ENCODE measurements at places on chromosomes 4 and X.

DNA sequence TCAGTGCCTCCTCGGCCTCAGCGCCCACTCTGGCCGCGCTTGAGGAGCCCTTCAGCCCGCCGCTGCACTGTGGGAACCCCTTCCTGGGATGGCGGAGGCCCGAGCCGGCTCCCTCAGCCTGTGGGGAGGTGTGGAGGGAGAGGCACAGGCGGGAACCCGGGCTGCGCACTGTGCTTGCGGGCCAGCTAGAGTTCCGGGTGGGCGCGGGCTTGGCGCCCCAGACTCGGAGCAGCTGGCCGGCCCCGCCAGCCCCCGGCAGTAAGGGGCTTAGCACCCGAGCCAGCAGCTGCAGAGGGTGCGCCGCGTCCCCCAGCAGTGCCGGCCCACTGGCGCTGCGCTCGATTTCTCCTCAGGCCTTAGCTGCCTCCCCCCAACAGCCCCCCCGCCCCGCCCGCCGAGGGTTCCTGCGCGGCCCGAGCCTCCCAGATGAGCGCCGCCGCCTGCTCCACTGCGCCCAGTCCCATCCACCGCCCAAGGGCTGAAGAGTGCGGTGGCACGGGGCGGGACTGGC lies 1137.0 kb downstream of the PCDH18 start:
- no peak for DNase-seq

DNA sequence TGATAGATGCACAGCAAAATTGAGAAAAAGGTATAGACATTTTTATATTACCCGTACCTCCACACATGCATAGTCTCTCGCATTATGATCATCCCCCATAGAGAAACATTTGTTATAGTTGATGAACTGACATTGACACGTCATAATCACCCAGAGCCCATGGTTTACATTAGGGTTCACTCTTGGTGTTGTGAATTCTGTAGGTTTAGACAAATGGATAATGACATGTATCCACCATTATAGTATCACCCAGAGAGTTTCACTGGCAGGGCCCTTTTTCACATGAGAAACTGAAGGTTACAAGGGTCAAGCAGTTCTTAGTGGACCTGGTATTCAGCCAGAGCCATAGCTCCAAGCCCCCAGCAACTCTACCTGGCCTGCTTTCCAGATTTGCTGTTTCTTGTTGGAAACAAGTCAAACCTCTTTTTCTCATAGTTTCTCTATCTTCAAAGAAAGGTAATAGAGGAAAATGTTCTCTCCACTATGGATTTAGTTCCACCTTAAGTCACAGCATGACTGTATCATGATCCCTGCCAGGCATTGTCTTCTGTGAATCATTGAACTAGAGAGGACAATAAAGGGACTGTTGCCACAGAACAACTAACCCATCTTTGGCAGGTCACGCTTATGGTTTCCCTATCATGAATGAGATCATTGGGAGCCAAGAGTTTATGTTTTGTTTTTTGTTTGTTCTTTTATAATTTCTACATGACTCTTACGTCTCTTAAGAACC lies 64.0 kb downstream of the HHIP start:
- DNase-seq, result no peak

GRCh38 chr4:109183931-109184490 lies 118.4 kb downstream of the COL25A1 start:
- no peak for DNase-seq

DNA sequence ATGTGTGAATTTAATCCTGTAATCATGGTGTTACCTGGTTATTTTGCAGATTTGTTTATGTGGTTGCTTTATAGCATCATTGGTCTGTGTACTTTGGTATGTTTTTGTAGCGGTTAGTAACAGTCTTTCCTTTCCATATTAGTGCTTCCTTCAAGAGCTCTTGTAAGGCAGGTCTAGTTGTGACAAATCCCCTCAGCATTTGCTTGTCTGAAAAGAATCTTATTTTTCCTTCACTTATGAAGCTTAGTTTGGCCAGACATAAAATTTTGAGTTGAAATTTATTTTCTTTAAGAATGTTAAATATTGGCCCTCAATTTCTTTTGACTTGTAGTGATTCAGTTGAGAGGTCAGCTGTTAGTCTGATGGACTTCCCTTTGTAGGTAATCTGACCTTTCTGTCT lies 1096.1 kb upstream of the SLIT2 start:
- DNase-seq, result no peak

DNA sequence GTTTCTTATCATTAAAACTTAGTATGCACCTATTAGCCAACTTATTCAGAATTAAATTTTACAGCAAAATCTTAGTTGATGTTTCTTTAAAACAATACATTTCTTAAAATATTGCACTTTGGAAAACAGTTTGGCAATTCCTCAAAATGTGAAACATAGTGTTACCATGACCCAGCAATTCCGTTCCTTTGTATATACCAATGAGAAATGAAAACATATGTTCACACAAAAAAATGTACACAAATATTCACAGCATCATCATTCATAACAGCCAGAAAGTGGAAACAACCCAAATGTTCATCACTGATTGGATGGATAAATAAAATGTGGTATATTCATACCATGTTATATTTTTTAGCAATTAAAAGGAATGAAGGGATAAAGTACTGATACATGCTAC lies 50.2 kb downstream of the WDR44 start:
- no peak for DNase-seq

- no peak for DNase-seq
These were observed 577.9 kb downstream of the PPARGC1A start for GRCh38 chr4:23311983-23312382.

- no peak for DNase-seq
These were observed 16.4 kb downstream of the DSPP start for GRCh38 chr4:87624698-87625097.

DNA sequence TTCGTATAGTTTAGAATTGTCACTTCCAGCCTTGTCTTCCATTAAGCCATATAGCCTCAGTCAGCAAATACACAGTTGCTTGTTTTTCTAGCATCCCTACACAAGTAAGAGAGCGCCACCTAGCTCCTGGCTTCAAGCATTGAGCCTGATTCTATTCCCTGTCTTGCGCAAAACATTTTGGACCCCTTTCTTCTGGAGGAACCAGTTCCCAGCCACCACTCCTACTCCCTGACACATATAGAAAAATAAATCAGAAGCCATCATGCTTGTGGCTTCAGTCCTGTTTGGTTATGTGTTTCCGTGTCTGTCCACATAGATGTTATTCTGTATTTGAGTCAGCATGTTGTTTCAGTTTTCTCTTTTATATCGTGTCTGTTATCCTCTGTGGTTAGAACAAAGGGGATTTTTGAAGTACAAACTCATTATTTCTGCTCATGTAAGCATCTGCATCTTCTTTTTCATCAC lies 59.9 kb downstream of the GK start:
- peak; percentile 37 for DNase-seq

DNA sequence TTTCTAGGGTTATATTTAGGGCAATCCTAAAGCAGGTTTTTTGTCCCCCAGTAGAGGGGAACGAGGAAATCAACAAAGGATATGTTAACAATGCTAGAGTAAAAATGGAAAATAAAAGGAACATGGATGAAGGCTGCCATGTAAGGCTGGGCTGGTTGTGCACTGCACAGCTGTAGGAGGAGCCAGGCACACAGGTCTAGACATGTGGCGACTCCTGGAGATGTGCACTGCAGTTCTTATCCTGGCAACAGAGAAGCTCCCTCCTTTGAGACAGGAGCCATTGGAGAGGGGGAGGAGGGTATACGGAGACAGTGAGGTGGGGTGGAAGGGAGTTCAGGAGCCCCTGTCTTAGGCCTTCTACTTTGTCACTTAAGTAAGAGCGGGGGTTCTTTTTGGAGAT lies 65.9 kb downstream of the NAT8L start:
- no peak for DNase-seq

DNA sequence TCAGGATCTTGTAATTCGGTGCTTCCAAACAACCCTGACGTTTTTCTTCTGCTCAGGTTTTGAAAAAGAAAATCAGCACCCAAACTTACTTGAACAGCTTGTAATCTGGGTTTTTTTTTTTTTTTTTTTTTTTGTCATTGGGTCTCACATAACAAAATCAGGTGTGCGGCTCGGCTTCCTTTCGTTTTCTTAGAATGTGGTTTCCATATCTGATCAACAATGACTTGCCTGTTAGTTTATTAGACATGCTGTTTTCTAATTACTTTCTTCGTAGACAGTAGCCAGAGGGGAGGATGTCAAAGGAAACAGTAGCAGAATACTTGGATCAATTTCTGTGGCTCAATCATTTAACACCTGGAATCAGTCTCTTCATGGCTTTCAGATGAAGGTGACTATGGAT lies 890 bp upstream of the FREM3 start:
- no peak for DNase-seq

DNA sequence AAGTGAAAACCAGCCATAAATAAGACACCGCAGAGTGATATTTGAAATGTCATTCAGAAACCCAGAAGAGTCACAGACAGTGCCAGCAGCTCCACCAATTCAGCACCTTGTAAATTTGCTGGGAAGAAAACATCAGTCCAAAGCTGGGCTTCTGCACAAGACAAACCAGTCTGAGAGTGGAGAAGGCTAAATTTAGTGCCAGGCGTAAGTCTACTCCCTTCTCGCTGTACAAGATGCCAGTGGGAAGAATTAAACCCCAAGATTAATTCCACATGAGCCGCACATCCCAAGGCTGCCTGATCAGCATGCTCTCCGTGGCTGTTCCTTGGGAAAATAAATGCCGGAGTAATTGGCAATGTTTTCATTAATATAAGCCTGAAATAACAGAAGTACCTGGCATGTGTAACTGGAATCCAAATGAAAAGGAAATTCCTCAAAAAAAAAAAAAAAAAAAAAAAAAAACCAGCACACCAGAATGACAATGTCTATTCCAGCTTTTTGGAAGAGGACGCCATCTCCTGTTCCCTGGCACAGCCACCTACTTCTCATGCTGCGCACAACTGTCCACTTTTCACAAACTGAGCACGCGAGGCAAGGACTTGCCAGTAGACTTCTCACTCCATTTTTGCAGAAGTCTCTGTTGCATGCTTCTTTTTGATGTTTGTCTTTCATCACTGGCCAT lies 95.5 kb downstream of the NSUN7 start:
- no peak for DNase-seq

DNA sequence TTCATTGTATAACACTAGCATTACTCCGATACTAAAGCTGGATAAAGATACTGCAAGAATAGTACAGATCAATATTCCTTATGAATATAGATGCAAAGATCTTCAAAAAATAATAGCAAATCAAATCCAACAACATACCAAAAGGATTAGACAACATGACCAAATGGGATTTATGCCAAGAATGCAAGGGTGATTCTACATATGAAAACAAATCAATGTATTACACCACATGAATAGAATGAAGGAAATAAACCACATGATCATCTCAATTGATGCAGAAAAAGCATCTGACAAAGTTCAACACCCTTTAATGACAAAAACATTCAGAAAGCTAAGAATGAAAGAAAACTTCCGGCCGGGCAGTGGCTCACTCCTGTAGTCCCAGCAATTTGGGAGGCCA lies 42.8 kb downstream of the CUL4B start:
- DNase-seq, result no peak

- no peak for DNase-seq
These were observed 212.4 kb downstream of the PCDH7 start for GRCh38 chr4:30932581-30932980.

DNA sequence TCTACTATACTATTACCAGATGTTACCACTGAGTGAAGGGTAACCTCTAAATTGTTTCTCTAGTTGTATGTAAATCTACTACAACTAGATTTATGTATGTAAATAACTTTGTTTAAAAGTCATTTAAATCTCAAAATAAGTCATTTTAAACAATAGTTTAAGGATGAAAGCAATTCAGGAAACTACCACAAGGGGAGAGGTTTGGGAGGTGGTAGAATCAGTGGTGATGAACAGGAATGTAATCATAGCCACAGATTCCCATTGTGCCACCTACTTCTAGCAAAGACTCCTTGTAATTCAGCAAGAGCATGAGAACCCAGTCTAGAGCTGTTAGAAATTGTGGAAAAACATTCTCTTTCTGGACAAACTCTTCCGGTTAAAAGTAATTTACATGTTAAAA lies 234.6 kb downstream of the SLC7A11 start:
- DNase-seq, result peak; percentile 37

DNA sequence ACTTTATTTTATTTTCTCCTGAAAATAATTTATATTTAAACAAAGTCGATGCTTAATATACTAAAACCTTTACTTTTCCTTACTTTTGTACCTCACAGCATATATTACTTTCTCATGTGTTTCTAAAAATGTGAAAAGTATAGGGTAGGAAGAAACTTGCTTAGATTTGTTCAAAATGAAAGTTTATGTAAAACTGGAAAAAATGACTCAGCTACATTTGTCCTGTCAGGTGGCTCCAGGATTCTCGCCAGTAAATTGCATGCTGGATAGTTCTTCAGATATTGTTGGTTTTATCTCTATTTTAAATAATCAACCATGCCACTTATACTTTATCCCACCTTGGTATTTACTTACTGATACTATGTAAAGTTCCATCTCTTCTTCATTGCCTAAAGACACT lies 159.2 kb upstream of the NDST4 start:
- no peak for DNase-seq

GRCh38 chr4:13368217-13368616 lies 115.9 kb downstream of the RAB28 start:
- DNase-seq, result no peak

- no peak for DNase-seq
These were observed 44.3 kb downstream of the ARSJ start for GRCh38 chr4:113935190-113935589.

- no peak for DNase-seq
These were observed 32.1 kb downstream of the NBDY start for GRCh38 chrX:56761167-56761566.

DNA sequence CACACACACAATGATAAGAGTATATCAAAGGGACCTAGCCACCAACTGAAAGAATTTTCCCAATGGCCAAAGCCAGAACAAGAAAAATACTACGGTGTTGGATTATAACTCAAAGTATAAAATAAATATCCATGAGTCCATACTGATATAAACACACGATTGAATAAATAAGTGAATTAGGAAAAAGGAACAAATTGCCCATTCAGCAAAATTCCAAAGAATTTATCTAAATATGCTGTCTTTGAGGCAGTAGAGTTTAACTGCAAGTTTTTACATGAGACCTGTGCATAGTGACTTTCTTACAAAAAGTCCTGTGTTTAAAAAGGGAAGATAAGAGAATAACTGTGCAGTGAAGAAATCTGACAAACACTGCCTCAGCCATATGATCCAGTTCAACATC lies 278.8 kb upstream of the PPARGC1A start:
- DNase-seq, result no peak

DNA sequence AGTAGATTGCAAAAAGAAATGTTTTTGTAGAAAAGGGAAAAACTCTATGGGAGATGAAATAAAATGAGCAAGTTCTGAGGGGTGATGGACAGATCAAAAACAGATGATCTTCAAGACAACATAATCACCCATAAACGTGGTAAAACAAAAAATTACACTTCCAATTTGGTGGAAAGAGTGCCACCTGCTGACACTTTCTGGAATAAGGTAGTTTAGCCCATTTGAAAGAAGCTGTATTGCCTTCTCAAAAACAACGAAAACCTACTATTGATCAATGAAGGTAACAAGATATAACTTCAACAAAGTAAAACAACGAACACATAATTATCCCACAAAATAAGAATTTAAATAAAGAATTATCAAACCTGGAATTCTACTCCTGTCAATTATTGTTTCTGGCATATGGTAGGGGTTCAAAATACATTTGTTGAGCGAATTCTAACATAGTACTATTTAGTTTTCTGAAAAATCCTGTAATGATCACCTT lies 2.5 kb downstream of the COQ2 start:
- DNase-seq, result peak; percentile 78

- DNase-seq, result no peak
These were observed 221.3 kb upstream of the BMP3 start for GRCh38 chr4:80809039-80809729.

- DNase-seq, result no peak
These were observed 156.4 kb downstream of the AMELX start for GRCh38 chrX:11449613-11450012.
